ENCODE measurements at places on chromosomes 12 and 14. TPM values are rescaled to one million over a fixed set of nuclear protein-coding genes. Genes with fewer than 3 reads are reported as not detected.

GRCh38 chr14:20679907-20680306 lies 4.5 kb upstream of the RNASE4 start:
- H3K4me3 ChIP-seq = no peak overlapping the region
- no peak overlapping the region for H3K27ac ChIP-seq
- H3K4me1 ChIP-seq = peaks cover 3% of the 10 kb centered on the region
- no peak for DNase-seq

KRT6B gene
- not detected for total RNA-seq

DNA sequence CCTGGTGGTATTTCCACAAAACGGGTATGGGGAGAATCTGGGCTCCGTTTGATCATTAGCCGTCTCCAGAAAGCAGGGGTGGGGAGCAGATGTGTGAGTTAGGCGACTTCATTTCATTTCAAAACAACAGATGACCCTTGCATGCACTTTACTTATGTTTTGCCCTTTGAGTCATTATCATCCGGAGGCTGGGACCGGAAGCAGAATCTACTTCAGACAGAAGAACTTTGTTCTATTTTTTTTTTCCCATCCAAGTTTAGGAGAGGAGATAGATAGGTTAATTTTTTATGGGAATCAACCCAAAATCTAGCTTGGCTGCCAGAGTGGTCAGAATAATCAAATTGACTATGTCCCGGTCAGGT lies 31.3 kb upstream of the CMAS start:
- no peak overlapping the region for H3K27ac ChIP-seq
- no peak for DNase-seq
- H3K36me3 ChIP-seq = peaks cover 8% of the 10 kb centered on the region
- no peak overlapping the region for H3K4me3 ChIP-seq
- H3K27me3 ChIP-seq = no peaks in the 10 kb centered on the region

DNA sequence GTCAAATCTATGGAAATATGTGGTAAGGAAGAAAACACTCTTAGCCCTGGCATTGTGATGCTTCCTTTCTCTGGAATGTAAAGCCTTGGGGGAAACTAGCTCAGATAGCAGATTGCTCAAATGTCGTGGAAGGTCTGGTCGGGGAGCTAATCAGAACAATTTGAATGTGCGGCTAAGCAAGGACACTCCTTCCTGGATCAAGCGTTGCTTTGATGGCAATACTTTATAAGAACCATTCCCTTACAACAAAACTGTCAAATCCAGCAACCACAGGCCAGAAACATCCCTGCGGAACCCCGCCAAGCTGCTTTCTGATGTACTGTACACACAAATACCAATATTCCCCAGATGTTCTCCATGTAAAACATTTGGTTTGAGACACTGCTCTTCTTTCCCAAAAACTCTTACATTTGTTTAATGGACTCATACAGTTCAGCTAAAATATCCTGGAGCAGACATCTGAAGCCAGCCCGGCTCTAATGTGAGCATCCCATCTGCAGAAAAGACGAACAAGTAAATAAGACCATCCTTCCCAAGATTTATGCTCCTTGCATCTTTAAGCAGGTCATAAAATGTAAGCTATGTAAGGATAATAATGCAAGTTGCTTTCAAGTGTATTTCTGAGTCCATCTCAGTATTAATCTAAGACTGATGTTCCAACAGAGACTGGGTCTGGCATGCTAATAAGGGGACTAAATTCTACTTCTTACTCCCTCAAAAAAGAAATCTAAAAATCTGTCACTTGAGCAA lies 20.2 kb downstream of the NUAK1 start:
- H3K27me3 ChIP-seq = peaks cover 3% of the 10 kb centered on the region
- H3K4me3 ChIP-seq = peak overlapping the region; percentile 1
- no peak for DNase-seq
- H3K4me1 ChIP-seq = peaks cover 75% of the 10 kb centered on the region
- H3K27ac ChIP-seq = no peak overlapping the region
- no peaks in the 10 kb centered on the region for H3K36me3 ChIP-seq

- H3K27me3 ChIP-seq = no peaks in the 10 kb centered on the region
- peaks cover 8% of the 10 kb centered on the region for H3K4me1 ChIP-seq
- no peak for DNase-seq
- H3K27ac ChIP-seq = no peak overlapping the region
- no peak overlapping the region for H3K4me3 ChIP-seq
- peaks cover 6% of the 10 kb centered on the region for H3K36me3 ChIP-seq
Observed at GRCh38 chr12:43754015-43754414, 4.6 kb downstream of the PUS7L start.

BCL11B gene
- total RNA-seq = 0.28 TPM
